ENCODE measurements at places on chromosomes 5 and 9.

GRCh38 chr9:18063856-18064390 is 410.0 kb upstream of the ADAMTSL1 start:
- DNase-seq, result no peak

GRCh38 chr9:131403493-131403773 is 9.5 kb downstream of the PRRC2B start:
- DNase-seq, result no peak

DNA sequence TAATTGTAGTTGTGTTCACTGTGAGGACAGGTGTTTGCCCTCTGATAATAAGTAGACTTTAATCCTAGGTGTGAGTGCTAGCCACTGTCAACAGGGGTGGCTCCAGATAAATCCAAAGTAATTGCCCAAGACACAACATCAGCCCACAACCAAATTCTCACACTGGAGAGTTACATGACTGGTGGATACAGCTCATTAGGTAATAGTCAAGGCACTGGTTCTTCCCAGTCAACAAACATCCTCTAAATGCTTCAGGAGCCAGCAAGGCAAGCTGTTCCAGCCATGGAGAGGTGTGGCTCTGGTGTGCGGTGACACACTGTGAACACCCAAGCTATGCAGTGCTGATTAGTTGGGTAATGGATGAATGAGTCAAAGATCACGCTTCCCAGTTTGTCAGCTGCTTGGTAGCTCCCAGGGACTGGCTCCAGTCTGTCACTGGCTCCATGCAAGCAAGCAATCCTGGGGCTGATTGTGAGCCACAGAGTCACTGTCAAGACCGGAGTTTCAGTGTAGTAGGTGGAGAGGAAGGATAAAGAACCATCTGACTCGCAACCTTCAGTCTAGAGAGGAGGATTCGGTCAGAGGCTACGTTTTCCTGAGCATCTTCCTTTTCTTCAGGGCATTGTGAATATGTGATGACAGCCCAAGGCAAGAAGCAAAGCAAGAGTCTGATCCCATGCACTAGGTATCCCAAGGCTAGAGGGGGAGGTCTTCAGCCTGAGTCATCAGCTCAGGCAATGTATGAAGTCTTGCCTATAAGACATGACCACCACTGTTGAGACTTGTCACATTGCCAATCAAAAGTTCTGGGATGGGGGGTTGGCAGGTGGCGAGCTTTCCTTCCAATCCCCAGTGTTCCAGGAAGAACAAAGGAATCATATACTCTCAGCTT is 63.1 kb downstream of the UGCG start:
- DNase-seq, result no peak

GRCh38 chr9:19689328-19690101 is 99.3 kb downstream of the SLC24A2 start:
- DNase-seq, result no peak

GRCh38 chr5:168375214-168375613 is 83.8 kb downstream of the WWC1 start:
- no peak for DNase-seq

GRCh38 chr5:98913911-98914310 is 14.9 kb downstream of the CHD1 start:
- DNase-seq, result no peak

DNA sequence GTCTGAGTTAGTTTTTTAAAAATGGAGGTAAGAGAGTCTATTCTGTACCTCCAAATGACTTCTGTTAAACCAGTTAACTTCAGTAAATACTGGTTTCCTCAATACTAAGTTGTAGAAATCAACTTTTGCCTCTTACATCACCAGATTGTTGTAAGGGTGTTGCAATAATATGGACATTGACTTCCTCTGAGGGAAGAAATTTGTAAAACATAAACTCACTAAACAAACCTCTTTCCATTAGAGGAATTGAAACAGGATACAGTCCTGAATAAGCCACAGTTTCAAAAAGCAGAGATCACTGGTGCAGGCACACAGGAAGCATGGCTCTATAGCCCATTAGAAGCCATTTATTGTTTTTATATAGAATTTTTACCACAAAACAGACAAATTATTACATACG is 32.7 kb upstream of the SLCO6A1 start:
- no peak for DNase-seq

DNA sequence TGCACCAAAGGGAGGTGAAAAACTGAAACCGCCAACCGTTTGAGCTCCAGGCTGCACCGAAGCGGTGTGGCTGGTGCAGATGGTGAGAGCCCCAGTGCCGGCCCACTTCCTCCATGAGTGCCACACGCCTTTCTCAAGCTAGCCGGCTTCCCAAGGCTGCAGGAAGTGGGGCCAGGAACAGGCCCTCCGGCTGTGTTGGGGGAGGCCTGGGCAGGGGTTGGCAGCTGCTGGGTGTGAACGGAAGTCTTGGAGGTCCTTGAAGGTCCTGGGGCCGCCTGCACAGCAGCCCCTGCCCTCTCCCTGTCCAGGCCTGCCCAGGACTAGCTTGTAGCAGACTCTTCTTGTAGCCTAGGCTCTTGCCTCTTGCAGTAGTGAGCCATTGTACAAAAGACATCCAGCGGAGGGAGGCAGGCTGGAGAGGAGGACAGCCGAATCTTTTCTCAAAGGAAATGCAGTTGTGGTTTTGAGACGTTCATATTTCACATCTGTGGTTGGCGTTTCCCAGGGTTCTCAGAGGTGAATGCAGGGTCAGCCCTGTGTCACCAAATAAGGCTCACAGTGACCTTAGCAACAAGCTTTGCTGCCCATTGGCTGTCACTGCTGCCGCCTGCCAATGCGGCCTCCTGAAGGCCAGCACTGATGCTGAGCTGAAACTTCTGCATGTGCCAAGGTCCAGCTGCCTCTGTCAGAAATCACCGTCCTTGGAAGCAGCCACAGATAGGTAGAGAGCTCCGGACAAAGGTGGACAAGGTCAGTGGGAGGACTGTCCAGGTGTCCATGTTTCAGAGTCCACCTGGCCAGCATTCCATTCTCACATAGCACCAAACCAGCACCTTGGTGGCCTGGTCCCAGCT is 23.9 kb downstream of the IRF1 start:
- no peak for DNase-seq

GRCh38 chr9:89542401-89543021 is 44.6 kb upstream of the SEMA4D start:
- DNase-seq, result peak; percentile 87

DNA sequence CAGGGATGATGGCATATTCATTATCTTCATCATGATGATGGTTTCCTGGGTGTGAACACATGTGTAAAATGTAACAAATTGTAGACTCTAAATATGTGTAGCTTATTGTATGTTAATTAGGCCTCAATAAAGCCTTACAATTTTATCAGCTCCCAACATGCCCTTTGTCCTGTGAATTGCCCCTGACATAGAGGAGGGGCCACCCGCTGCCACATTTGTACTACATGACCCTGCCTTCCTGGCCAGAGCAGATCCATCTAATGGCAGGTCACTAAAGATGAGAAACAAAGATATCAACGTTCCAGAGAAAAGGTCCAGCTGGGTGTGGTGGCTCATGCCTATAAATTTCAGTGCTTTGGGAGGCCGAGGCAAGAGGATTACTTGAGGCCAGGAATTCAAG is 117.2 kb downstream of the CAAP1 start:
- DNase-seq, result no peak

DNA sequence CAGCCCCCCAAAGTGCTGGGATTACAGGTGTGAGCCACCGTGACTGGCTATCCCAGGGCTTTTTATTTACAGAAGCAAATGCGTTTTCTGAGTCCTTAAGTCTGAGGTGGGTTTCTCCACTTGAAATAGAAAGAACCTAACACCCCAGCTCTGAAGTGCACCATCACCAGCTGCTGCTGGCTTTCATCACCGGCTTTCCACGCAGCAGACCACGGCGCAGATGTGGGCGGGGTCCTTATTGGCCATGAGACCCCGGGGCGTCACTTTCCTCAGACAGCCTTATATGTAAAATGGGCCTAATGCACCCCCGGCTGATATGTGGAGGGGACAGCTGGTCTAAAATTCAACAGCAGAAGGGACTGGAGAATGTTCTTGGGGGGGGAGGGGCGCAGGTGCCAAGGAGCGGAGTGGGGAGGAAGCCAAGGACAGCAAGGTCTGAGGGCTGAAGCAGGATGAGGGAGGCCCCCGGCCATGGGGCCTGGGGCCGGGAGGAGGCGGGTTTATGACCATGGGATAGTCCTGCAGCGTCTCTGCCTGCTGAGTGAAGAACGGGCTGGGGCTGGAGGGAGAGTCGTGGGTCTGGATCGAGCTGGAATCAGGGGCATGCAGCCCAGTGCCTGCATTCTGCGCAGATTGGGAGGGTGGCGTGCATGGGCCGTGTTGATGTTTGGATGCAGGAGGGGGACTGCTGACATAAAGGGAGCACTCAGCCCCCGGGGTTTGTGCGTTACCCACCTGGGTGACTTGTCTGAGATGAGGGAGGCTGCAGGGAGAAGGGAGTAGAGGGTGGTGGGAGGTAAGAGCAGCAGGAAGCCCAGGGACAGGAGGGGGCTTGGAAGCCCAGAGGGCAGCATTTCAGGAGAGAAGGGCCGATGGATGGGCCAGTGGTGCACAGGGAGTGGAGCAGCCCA is 30.2 kb downstream of the RASGEF1C start:
- DNase-seq, result no peak

GRCh38 chr9:24035816-24036215 is 209.8 kb upstream of the ELAVL2 start:
- no peak for DNase-seq

DNA sequence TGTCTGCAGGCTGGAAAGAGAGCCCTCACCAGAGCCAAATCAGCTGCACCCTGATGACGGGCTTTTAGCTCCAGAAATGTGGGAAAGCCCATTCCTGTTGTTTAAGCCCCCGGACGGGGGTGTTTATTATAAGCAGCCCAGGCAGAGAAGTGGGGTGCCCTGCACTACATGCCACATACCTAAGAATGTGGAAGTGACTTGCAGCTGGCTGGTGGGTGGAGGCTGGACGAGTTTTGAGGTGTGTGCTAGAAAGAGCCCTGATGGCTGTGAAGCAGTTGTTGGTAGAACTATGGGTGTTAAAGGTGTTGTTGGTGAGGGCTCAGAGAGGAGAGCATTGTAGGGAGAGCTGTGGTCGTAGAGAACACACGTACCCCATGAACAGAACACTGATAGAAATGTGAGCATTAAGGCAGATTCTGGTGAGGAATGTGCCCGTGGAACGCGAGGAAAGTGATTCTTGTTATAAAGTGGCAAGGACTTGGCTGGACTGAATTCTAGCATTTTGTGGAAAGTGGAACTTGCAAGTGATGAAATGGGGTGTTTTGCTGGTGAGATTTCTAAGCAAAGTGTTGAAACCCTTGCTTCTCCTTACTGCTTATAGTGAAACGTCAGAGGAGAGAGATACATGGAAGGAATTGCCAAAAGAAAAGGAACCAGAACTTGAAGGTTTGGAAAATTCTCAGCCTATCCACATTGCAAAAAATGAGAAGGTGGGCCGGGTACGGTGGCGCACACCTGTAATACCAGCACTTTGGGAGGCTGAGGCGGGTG is 38.9 kb downstream of the AHRR start:
- DNase-seq, result no peak

DNA sequence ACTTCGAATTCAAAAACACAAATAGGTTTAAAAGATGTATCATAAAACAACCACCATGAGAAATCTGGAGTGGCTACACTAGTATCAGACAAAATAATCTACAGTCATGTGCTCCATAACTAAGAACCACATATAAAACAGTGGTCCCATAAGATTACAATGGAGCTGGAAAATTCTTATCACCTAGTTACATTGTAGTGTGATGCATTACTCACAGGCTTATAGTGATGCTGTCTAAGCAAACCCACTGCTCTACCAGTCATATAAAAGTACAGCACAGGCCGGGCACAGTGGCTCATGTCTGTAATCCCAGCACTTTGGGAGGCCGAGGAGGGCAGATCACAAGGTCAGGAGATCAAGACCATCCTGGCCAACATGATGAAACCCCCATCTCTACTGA is 160.1 kb downstream of the ROR2 start:
- no peak for DNase-seq

GRCh38 chr5:60633341-60633740 is 66.6 kb downstream of the DEPDC1B start:
- DNase-seq, result no peak

DNA sequence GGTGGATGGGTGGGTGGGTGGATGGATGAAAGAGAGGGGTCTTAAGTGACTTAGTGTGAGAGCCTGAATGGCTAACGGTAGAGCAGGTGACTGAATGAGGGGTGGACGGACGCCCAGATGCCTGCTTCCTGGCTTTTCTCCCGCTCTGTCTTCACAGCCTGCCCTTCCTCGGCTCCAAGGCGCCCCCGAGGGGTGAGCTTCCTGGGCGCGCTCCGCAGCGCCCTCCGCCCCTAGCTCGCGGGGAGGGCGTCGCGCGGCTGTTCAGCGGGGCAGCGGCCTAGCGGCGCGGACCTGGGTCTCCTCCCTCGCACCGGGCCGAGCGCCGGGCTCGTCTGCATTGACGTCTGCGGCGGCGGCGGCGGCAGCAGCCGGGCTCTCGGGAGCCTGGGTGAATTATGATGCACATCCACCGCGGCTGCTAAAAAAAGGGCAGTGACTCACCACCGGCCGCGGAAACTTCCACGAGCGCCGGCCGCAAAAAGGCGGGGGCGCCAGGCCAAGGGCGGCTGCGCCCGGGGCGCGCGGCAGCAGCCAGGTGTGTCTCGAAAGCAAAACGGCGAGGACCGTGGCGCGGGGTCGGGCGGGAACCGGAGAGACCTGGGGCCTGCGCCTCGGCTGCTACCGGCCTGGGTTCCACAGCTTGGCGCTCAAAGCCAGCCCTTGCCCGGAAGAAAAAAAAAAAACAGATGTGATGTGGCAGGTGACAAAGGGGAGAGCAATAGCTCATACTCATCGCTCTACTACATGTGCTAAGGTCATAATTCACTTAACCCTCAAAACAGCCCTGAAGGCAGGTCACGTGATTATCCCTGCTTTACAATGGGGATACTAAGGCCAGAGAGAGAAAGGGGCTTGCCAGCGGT is 143.0 kb upstream of the ADRA1B start:
- DNase-seq, result peak; percentile 14

GRCh38 chr5:93875693-93876092 is 134.3 kb upstream of the POU5F2 start:
- DNase-seq, result no peak

DNA sequence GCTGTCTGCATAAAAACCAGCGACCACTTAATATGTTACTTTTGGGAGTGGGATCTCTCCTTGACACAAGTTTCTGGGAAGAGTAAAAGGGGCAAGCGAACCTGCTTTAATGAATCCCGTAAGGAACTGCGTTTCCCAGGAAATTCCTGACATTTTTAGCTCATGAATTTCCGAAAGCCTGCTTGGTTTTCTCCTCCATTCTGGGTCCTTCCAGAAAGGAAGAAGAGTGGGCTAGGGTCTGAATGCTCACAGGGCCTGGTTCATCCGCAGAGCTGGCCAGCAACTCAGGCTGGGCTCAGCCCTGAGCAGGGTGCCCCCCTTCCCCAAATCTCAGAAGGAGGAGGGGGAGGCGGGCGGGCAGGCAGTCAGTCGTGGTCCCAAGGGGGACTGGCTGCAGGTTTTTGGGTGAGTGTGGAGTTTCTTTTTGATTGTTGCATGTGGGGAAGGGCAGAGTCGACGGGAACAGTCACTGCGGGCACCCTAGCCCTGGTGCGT is 1.2 kb upstream of the PURA start:
- DNase-seq, result no peak

DNA sequence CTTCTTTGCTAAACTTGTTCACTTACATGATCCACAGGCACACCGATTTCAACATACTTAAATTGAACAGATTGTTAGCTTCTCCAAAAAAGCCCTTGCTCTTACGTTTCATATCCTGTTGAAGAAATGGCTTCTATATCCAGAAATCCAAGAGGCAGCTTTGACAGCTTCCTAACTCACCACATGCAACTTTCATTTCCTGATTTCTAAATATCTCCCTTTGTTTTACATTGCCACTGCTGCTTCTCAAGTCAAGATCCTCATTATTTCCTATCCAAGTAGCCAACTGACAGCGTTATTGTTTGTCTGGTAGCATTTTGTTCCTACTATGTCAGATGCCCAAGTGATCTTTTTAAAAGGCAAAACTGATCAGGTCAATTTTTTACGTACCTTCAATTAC is 913.2 kb upstream of the TYRP1 start:
- DNase-seq, result no peak
